ENCODE measurements at places on chromosomes 6 and 20.

DNA sequence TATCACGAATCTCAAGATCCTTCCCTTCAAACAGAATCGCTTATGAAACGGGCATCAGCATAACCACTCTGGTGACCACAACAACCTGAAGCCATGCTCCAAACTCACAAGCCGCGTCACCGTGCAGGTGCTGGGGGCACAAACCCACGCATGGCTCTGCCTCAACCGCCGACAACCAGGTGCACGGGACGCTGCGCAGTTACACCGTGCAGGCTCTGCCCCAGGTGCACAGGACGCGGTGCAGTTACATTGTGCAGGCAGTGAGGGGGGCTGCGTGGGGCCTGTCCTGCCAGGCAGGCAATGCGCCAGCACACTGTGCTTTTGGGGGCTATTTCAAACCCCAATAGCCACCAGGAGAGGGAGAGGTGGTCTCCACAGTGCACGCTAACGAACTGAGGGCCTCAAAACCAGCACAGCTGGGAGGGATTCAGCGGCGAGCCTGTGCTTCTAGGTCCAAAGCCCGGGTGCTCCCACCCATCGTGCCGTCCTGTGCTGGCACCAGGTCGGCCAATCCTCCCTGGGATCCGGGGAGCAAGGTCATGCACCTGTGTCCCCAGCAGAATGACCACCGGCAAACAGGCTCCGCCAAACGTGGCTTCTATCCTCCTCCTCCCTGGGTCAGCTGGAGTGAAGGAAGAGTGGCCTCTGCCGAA is 35.8 kb downstream of the ZBTB46 start:
- DNase-seq = no peak

DNA sequence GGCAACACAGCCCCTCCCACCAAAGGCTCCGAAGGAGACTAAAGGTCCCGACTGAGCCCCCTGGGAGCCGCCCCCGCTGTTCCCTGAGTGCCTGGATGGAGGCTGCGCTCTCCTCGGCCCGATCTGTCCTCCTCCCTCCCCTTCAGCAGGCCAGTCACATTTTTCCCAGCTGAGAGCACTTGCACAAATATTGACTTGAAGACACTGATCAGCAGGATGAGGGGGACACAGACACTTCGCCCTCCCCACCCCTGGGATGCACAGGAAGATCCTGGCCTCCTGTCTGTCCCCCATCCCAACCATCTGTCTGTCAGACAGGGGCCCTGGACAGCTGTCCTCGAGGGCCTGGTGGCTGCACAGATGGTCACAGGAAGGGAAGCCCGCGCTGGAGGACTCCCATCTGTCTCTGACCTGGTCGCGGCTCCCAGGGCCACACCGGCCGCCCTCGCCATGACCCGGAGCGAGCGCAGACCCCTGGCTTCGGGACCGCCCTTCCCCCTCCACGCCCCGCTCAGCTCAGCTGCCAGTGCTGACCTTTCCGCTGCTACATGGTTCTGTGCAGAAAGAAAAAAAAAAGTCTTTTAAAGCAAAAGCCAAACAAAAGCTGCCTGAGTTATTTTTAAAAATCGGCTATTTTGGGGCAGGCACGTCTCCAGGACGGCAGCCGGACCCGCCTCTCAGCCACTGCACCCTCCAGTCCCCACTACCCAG is 11.1 kb downstream of the LAMA5 start:
- DNase-seq = no peak

GRCh38 chr6:98241630-98242029 is 592.7 kb upstream of the POU3F2 start:
- no peak for DNase-seq

- DNase-seq = no peak
Observed at GRCh38 chr6:113290684-113291083, 566.5 kb upstream of the MARCKS start.

DNA sequence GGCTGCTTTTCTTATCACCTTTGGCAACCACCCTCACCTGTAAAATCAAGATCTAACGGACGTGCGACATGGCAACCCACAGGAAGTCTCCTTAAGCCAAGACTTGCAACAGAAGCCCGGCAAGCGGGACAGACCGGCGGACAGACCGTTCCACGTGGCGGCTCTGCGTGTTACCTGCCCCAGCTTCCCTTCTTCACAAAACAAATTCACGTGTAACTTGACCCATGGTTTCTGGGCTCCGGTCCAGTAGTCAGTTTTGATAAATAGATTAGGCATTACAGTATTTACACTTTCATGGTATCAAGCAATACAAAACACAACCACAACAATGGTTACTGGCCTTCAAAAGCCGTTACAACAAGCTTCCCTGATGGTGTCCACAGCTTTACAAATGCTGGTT is 133.8 kb downstream of the PRND start:
- DNase-seq = no peak

DNA sequence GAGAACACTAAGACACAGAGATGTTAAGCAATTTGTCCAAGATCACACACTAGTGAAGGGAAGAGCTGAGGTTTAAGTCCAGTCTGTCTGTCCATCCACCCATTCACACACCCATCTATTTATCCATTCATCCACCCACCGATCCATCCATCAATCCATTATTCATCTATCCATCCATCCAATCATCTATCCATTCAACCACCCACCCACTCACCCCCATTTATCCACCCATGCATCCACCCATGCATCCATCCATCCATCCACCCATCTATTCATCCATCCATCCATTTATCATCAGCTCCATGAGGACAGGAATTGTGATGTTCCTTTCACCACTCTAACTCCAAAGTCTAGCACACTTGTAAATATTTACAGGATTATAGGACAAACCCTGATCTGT is 242.3 kb upstream of the PMEPA1 start:
- DNase-seq = no peak

DNA sequence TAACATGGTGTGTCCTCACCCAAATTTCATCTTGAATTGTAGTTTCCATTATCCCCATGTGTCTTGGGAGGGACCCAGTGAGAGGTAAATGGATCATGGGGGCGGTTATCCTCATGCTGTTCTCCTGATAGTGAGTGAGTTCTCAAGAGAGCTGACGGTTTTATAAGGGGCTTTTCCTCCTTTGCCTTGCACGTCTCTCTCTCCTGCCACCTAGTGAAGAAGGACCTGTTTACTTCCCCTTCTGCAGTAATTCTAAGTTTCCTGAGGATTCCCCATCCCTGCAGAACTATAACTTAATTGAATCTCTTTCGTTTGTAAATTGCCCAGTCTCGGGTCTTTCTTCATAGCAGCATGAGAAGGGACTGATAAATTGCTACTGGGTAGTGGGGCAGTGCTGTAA is 789.3 kb downstream of the FRK start:
- DNase-seq = no peak

GRCh38 chr20:44222633-44223368 is 12.2 kb upstream of the OSER1 start:
- DNase-seq = no peak

DNA sequence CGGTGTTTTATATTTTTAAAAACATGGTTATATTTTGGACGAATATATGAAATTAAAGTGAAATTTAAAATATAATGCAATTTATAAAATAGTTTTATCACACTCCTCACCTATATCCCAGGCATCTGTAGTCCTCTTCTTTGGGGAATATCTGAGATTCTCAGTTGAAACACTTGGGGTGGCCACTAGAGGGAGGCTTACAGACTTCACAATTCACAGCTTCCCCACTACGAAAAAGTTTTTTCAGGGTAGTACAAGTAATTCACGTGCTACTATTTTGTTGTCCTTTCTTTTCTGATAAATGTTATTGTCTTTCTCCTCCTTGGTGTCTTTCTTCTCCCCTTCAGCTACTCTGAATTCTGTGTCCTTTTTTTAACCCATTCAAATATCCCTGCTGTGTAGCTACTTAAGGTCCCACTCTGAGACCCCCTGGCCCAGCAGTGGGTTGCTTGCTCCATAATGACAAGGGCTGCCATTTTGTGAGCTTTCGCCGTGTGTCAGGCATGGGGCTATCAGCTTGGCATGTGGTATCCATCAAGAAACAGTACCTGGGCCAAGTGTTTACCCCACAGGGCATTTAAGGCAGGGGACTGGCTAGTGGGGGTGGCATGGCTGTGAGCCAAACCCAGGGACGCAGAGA is 43.6 kb upstream of the PHACTR3 start:
- DNase-seq = no peak

- DNase-seq = no peak
Observed at GRCh38 chr6:21615504-21615903, 22.0 kb downstream of the SOX4 start.

DNA sequence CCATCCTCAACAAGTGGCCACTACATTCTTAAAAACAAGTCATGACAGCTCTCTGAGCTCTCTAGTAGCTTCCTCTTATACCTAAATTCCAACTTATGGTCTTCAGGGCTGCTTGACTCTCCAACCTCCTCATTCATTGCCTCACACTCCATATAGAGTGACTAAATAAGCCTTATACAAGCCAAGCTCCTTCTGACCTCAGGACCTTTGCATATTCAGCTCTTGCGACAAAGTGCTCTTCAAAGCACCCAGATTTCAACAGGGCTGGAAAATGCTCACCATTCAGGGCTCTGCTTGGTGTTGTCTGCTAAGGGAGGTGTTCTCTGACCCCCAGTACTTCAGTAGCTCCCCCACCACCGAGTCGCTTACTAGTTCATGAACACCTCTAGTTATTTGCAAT is 3.7 kb downstream of the TREML2 start:
- DNase-seq = no peak

GRCh38 chr20:53964067-53964466 is 106.3 kb downstream of the BCAS1 start:
- no peak for DNase-seq

- DNase-seq = no peak
Observed at GRCh38 chr6:26599591-26599990, 2.8 kb downstream of the ABT1 start.

- no peak for DNase-seq
Observed at GRCh38 chr6:20096536-20096935, 115.7 kb downstream of the MBOAT1 start.

DNA sequence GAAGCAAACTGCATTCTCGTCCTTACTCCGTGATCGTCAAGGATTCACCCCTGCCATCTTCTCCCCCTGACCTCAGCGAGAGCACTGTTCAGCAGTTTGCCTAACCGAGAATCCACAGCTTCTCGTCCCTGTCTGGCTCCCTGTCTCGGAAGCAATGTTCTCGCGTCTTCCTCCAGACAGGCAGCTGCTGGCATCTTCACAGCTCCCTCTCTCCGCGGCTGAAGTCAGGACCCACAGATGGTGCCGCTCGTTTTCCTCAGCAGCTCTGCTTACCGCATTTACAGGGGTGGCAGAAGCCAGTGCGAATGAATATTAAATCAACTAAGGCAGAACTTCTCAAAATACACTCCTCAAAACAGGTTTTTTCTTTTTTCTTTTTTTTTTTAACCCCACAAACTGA is 18.9 kb upstream of the SLC22A2 start:
- no peak for DNase-seq

GRCh38 chr6:3520281-3521230 is 63.7 kb upstream of the SLC22A23 start:
- DNase-seq = no peak

GRCh38 chr20:20373091-20373571 is 5.2 kb downstream of the INSM1 start:
- no peak for DNase-seq

DNA sequence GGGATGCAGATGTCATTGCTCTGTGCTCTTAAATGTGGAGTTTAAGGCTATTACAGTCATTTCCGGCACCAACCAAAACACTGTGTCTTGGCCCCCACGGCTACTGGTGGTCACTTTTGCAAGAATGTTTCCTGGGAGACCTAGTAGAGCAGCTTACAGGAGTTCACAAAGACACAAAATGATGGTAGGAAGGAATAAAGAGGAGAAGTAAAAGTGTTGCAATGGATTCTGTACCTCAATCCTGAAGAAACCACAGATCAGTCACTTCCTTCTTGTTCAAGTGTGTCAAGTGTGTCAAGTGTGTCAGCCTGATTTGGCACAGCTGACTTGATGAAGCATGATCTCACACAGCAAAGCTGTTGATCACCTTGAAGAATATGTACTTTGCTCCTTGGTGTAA is 344.0 kb downstream of the PLCB1 start:
- DNase-seq = no peak

DNA sequence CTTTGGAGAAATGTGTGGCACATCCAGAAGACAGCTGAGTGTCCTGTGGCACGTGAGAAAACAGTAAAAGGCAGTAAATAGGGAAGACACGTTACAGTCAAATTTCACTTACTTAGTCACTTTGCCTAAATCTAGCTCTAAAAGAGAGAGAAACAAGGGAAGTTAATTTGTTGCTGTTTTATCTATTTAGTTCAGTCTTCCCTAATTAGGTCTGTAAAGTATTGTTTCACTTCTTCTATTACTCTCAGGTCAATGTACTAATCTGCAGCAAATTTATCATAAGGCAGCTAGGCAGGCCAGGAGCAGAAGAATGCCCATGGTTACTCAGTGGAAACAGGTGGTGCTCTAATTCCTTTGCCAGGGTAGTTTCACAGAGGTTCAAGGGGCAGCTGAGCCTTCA is 124.3 kb upstream of the CNR1 start:
- DNase-seq = no peak

- DNase-seq = peak; percentile 50
Observed at GRCh38 chr6:10418862-10419748, 4.2 kb upstream of the TFAP2A start.

DNA sequence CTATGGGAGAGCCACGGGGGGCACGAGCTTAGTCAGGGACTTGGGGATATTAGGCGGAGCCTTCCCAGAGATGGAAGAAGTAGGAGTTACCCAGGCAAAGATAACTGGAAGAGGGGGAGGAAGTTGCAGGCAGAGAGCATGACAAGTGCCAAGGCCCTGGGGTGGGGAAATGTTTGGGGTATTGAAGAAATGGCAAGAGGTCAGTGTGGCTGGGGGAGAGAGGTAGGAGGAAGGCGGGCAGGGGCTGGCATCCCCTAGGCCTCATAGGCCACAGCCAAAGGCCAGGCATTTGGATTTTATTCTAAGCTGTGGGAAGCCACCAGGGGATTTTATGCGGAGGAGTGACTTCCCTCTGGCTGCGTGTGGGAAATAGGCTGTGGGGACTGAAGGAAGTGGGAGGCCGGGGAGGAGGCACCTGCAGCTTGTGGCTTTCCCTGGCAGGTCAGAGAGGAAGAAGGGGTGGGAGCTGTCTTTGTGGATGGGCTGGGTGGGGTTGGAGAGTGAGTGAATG is 22.7 kb downstream of the SNAI1 start:
- no peak for DNase-seq

DNA sequence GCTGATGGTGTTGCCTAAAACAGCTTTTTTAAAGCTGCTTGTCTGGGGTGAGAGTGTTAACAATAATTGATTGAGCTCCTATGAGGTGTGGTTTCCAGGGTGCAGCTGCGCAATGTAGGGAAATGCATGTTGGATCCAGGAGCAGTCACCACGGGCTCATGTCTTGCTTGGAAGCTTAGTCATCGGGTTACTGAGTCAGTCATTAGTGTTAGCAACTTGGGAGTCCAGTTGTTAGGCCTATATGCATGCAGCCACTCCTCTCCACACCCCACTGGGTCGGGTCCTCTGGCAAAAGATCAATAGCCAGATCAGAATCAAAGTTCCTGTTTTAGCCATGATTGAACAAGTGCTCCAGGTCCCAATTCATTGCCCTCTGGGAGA is 271.7 kb upstream of the CHD6 start:
- no peak for DNase-seq
